ENCODE measurements at places on chromosomes 7 and 10.

DNA sequence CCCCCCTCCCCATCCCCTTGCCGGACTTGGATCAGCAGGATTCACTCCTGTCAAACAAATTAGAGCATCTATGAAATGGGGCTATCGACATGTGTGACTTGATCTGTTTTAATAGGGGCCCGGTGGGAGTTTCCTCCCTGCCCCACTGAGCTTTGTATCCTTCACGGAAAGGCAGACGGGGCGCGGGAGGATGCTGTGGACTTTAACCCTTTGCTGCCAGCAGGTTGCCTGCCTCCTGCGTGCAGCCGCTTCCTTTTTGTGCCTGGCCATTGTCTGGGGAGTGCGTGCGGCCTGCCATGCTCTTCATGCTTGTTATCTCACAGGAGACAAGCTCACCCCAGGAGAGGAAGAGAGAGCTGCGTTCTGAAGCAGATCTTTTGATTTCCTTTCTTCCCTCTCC is 512.8 kb upstream of the GALNT17 start:
- no peak for DNase-seq

DNA sequence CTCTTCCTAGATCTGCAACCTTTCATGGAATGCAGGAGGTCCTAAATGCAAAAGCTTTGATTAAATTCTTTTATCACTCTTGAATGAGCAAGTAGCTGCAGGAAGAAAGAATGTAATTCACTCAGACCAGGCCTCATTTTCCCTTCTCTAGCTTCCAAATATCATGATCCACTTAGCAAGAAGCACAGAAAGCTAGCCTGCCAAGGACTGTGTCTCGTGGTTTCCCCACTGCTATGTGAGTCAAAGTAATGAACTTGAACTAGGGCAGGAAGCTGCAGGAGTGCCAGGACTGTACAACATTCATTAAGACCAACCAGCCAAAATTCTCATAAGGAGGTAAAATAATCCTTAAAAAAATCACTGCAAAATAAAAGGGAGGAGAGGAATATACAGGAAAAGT is 379.2 kb downstream of the CALN1 start:
- no peak for DNase-seq

DNA sequence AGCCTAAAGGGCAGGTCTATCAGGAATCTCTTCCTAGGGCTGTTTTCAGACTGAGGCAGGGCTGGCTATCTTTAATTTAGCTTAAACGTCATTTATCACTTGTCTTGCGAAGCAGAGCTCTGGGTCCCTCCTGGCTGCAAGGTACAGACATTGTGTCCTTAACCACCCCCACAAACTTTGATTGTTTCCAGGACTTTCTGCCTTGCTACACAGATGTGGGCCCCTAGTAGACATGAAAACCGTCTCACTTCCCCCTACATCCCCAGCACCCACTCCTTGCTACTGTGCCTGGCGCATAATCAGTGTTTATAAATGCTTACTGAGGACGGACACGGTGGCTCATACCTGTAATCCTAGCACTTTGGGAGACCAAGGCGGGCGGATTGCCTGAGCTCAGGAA is 54.5 kb downstream of the PIP4K2A start:
- no peak for DNase-seq

- no peak for DNase-seq
Measured at GRCh38 chr7:97003262-97004246, 1.8 kb upstream of the DLX6 start.

- no peak for DNase-seq
Measured at GRCh38 chr10:88086187-88086960, 222.9 kb downstream of the PTEN start.

DNA sequence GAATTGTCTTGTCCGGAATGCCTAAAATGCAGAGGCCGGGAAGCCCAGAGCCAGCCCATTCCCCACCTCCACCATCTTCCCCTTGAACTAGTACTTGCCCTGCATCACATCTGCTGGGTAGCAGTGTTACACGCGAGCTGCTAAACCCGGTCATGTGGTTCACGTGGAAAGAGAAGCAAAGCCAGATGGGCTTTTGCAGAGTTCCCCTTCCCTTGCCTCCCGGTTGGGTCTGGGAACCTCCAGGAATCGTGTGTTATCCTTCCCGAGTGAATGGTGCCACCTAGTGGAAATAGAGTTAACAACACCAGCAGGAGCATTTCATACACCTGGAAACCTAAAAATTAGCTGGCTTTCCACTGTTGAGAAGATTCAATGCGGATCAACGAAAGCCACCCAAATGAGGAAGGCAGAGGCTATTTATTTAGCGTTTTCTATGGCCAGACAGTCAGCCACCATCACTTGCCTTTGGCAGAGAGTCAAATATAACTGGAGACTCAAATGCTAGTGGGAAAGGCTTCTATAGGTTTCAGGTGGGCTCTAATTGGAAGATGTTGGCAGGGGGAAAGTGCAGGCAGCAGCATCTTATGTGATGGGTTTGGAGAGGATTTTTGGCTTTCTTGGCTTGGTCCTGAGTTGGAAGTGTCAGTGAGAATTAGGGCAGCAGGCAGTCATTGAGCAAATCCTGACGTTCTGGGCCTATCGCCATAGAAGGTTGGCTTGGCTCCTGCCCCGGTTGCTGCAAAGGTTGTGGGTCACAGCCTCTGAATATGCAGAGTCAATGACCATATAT is 12.9 kb upstream of the DENND2A start:
- DNase-seq = no peak

DNA sequence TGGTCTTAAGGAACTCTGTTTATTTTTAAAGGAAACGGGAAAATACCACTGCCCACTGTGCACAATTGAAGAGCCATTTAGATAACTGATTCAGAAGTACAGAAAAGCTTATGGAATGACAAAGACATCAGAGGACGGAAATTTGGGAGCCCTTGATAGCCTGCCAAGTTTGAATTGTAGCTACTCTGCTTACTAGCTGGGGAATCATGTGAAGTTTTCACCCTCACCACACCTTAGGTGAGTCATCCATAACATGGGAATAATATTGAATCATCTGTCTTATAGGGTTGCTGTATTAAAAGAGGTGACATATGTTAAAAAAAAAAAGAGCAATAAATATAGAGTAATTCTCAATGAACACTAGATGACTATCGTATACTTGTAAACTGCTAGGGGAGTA is 1104.2 kb downstream of the GATA3 start:
- no peak for DNase-seq

- DNase-seq = no peak
Measured at GRCh38 chr7:33792041-33792440, 113.3 kb upstream of the BMPER start.

- no peak for DNase-seq
Measured at GRCh38 chr7:119903085-119903484, 369.9 kb upstream of the KCND2 start.

DNA sequence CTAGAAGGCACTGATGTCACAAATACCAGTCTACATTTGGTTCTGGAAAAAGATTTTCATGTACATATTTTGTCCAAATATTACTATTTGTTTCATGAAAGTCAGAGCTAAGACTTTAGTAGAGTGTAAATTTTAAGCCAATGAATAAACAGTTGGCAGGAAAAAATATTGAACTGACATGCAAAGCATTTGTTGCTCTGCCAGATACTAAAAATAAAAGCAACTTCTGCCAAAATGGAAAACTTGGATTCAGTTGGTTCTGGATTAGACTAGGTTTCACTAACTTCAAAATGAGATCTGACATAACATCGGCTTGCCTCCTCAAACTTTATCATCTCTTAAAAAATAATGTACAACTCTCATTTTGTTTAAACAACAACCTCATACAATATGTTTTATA is 34.9 kb downstream of the FAM204A start:
- DNase-seq = no peak

GRCh38 chr10:94351089-94351488 is 11.7 kb downstream of the NOC3L start:
- DNase-seq = no peak

- DNase-seq = no peak
Measured at GRCh38 chr7:40597517-40597916, 462.7 kb downstream of the SUGCT start.

DNA sequence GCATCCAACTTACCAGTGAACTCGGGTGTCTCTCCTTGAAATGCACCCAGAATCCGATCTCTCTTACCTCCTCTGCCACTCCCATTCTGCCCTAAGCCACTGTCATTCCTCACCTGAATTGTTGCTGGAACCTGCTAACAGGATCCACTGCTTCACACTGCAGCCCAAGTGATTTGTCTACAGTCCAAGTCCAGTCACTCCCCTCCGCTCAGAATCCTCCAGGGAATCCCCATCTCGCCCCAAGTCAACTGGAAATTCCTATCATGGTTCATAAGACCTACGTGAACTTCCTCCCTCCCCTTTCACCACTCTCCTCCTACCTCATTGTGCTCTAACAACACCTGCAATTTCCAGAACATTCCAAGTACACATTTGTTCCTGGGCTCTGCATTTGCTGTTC is 91.3 kb downstream of the SCRN1 start:
- no peak for DNase-seq

DNA sequence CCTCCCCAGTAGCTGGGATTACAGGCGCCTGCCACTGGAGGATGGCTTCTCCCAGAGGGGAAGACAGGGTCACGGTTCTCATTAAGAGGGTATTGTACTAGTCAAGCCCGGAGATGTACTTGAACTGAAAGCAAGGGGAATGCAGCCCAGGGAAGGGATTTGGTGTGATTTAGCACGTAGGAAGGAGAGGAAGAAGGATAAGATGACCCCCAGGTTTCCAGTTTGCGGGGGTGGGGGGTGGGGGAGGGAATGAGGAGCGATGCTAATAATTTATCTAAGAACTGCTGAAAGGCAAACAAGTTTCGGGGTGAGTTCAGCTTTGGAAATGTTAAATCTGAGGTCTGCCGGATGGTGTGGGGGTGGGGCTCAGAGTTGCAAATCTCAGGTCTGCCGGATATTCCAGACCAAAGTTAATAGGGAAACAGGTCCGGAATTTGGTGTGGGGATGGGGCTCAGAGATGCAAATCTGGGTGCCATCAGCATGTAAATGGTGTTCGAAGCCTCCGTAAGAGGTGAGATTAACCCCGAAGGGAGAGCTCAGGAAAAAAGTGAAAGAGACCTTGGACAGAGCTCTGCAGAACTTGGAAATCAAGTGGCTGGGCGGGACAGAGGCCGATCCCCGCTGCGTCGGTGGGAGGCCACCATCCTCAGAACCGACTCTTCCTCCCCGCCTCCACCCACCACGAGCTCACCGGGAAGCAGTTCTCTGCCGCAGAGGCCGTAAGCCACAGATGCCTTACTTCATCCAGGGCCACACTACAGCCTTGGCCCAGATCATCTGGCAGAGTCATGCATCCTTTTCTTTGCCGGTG is 1.6 kb upstream of the SEPHS1 start:
- peak; percentile 34 for DNase-seq
